AG08396 (cell line): ENCODE measurements at places on chromosomes 6 and 20.

GRCh38 chr6:160070427-160070826 lies 51.2 kb upstream of the SLC22A1 start:
- no peak for DNase-seq

DNA sequence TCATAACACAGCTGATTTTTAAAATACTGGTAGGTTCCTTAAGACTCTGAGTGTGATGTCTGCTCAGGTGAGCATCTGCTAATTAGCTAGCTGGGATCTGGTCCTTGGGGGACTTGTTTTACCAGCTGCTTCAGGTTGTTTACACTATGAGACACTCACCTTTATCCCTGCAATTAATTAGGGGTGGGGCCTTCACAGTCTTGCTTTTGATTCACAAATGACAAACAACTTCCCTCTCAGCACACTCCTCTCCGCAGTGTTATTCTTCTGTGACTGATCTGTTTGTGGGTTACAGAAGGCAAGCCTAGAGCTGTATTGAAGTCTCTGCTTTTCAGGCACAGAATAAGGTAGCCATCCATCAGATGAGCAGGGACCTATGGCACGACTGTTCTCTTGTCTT lies 62.0 kb upstream of the CD83 start:
- DNase-seq = no peak

GRCh38 chr6:5294392-5295211 lies 33.3 kb downstream of the FARS2 start:
- no peak for DNase-seq

GRCh38 chr20:33992145-33992922 lies 1.4 kb upstream of the RALY start:
- no peak for DNase-seq

DNA sequence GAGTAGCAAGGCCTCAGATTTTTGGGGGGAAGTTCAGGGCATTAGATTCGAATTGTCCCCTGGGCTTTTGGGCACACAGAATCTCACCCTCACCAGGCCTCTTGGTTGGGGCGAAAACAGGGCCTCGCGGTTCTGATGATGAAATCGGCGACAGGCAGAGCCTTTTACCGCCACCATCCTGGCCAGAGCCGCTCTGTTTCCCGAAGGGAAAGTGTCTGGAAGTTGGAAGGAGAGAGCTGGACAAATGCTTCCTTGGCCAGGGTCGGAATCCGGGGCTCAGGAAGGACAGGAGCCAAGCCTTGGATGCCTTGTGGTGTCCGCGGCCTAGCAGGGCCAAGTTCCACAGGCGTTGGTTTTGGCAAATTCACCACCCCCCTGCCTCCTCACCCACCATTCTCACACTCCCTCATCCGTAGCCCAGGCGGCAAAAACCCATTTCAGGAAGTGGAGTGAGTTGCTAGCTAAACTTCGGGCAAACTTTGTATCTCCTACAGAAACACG lies 3.5 kb upstream of the TFAP2A start:
- no peak for DNase-seq

DNA sequence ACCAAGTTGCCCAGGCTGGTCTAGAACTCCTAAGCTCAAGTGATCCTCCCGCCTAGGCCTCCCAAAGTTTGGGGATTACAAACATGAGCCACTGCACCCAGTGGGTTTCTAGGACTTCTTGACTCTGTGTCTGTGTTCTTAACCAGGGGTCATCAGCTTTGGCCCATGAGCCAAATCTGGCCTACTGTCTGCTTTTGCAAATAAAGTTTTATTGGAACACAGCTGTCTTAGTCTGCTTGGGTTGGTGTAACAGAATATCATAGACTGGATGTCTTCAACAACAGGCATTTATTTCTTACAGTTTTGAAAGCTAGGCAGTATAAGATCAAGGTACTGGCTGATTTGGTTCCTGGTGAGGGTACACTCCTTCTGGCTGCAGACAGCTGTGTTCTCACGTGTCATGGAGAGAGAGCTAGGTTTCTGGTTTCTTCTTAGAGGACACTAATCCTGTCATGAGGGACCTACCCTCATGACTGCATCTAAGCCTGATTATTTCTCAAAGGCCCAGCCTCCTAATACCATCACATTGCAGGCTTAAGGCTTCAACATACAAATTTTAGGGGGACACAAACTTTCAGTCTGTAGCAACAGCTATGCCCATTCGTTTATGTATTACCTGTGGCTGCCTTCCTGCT lies 23.3 kb downstream of the ARFGEF2 start:
- DNase-seq = no peak

DNA sequence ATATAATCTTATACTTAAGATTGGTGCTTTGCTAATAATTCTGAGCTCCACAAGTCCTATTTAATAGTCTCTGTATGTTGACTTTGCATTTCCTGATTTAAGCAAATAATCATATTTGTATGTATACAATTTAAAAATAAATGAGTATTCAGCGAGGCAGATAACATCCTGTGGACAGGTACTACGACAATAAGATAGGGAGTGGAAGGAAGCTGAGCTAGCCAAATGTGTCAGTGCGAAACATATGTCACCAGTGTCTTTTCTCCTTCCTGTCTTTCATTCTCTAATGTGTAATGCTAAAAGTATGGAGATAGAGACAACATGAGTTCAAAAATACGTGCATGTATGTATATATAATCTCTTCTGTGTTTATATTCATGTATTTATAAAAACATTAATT lies 359.6 kb upstream of the KCNQ5 start:
- no peak for DNase-seq

GRCh38 chr20:20331817-20332216 lies 36.1 kb upstream of the INSM1 start:
- no peak for DNase-seq

- DNase-seq = peak; percentile 8
These were observed 607.5 kb downstream of the HDGFL1 start for GRCh38 chr6:23176883-23177282.

DNA sequence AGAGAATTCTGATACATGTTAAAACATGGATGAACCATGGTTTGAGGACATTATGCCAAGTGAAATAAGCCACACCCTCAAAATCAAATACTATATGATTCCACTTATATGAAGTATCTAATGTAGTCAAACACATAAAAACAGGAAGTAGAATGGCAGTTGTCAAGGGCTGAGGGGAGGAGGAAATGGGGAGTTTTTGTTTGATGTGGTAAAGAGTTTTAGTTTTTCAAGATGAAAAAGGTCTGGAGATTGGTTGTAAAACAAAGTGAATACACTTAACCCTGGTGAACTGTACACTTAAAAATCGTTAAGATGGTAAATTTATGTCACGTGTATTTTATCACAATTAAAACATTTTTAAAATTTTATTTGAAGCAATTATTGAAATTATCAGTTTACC lies 127.4 kb upstream of the GRIK2 start:
- no peak for DNase-seq

DNA sequence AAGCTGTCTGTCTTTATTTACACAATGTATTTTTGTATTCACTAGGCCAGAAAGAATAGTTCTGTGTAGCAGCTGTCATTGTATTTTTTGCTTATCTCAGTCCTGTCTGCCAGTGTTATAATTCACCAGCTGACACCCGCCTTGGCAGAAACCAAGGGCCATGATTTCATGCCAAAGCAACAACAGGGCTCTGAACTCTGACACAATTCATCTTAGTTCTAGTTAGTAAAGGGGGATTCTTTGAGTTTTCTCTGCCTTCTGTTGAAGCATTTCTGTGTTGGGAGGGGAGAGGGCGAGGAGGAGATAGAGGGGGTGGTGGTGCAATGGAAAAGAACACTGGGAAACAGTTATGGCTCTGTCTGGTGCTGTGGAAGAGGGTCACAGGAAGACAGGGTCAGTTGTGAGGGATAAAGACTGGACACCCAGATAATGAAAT lies 684.6 kb upstream of the MARCKS start:
- no peak for DNase-seq

- DNase-seq = peak; percentile 84
These were observed 48.0 kb downstream of the MUC22 start for GRCh38 chr6:31058128-31058894.

GRCh38 chr6:170186006-170186935 lies 104.6 kb downstream of the DLL1 start:
- DNase-seq = no peak

- DNase-seq = peak; percentile 55
These were observed 2.6 kb downstream of the BLCAP start for GRCh38 chr20:37524859-37525708.

GRCh38 chr6:92577077-92577719 lies 842.2 kb downstream of the EPHA7 start:
- no peak for DNase-seq

- no peak for DNase-seq
These were observed 57.2 kb upstream of the SOX4 start for GRCh38 chr6:21536280-21536766.

DNA sequence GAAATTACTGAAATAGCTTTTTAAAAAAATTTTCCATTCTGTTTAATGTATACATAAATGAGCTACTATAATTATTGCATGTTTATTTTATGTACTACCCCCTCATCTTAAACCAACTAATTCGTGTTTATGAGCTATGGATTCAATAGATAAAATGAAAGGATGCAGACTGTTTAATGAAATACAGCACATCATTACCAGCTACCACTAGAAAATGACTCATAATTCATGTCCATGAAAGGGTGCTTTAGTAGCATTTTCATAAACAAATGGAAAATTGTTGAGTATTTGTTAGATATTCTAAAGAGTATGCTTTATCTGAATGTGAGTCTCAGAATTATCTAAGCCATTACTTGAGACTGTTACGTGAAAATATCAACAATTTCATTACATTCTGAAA lies 1590.1 kb downstream of the HACE1 start:
- DNase-seq = no peak

GRCh38 chr6:154404791-154405400 lies 48.3 kb upstream of the IPCEF1 start:
- DNase-seq = peak; percentile 22

GRCh38 chr6:168326294-168327261 lies 7.0 kb upstream of the DACT2 start:
- DNase-seq = no peak

DNA sequence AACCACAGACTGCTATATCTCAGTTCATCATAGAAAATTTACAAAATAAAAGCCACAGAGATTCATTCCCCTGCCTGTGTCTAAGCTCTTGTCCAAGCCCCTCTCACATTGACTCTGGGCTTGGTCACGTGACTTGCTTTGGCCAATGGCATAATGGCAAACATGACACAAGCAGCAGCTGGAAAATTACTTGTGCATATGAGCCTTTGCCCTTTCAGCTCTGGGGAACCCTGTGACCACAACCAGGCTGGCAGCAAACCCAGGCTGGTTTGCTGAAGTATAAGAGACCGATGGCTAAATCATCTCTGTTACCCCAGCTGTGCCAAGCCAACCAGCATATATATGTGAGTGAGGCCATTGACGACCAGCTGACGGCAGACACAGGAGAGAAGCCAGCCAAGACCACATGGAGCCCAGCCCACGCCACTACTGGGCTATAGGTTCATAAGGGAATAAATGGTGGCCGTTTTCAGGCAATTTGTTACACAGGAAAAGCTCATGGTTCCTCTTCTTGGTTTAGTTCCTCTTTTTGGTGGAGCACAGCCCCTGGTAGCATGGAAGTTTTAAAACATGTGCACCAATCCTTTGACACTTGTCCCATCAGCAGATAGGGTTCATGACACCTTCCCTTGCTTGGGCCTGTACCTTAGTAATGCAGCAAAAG lies 31.8 kb upstream of the RSPO4 start:
- DNase-seq = no peak

DNA sequence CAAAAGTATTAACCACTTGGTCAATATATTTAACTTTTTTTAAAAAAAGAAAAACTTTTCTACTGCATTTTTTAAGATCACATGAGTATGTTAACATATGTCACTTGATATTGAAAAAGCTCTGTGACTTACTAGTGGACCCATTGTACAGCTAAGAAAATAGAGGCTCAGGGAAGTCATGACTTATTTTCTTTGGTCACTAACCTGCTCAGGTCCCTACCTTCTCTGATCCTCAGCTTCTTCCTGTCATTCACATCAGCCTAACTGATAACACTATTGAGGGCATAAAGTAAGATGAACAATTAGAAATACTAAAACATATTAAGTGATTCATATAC lies 19.8 kb downstream of the AGPAT4 start:
- no peak for DNase-seq

GRCh38 chr20:22620342-22620741 lies 36.0 kb upstream of the FOXA2 start:
- DNase-seq = no peak

DNA sequence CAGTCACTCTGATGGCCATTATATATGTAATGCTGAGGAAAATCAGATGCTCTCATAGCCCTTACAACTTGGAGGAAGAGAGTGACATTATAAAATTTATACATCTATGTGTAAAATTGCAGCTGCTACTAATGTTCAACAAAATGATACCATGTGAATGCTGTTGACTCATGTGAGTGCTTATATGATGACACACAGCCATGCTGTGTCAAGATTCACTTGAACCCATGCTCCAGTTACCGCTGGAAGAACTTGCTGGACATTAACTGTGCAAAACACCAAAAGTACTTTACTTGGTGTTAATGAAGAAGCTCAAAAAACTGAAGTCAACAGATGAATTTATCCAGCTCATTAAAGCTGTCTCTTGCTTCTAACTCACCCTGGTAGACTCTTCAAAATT lies 318.9 kb upstream of the PLCB4 start:
- peak; percentile 13 for DNase-seq

- DNase-seq = no peak
These were observed 1.1 kb upstream of the CLIC1 start for GRCh38 chr6:31737315-31737990.

- no peak for DNase-seq
These were observed 296.8 kb upstream of the MARCKS start for GRCh38 chr6:113560376-113560775.

- no peak for DNase-seq
These were observed 326.7 kb upstream of the MAN1A1 start for GRCh38 chr6:119676230-119676629.

- no peak for DNase-seq
These were observed 4.0 kb downstream of the FUCA2 start for GRCh38 chr6:143507358-143508145.

DNA sequence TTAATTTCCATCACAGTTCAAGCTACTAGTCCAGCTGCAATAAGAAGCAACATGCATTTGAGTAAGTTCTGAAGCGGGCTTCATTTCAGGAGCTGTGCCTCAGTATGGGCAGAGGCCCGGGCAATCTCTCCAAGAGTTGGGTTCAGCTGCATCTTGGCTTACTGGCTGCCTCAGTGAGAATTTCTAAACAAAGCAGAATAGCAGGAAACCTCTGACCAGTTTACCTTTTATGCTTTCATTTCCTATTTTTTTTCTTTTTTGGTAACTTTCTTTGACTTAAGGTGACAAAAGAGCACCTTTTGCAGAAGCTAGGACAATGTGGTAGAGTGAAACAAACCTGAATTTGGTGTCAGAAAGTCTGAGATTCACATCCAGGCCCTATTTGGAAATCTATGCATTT lies 51.0 kb upstream of the FBXO30 start:
- no peak for DNase-seq

GRCh38 chr6:64146876-64147275 lies 511.3 kb downstream of the PHF3 start:
- DNase-seq = no peak
